IMR-90 (cell line): ENCODE measurements at places on chromosomes 4 and X. TPM values are rescaled to one million over a fixed set of nuclear protein-coding genes. Genes with fewer than 3 reads are reported as not detected.

FREM3 gene
- not detected in 2 replicates for total RNA-seq

TRAM1L1 gene
- total RNA-seq: 3.4 and 5.3 TPM in 2 replicates

ENPP6 gene
- not detected in 2 replicates for total RNA-seq

BANK1 gene
- total RNA-seq: under 0.01 and 0.28 TPM in 2 replicates

- no peak for DNase-seq
These were observed 202.5 kb upstream of the ANKRD50 start for GRCh38 chr4:124915073-124915472.

DNA sequence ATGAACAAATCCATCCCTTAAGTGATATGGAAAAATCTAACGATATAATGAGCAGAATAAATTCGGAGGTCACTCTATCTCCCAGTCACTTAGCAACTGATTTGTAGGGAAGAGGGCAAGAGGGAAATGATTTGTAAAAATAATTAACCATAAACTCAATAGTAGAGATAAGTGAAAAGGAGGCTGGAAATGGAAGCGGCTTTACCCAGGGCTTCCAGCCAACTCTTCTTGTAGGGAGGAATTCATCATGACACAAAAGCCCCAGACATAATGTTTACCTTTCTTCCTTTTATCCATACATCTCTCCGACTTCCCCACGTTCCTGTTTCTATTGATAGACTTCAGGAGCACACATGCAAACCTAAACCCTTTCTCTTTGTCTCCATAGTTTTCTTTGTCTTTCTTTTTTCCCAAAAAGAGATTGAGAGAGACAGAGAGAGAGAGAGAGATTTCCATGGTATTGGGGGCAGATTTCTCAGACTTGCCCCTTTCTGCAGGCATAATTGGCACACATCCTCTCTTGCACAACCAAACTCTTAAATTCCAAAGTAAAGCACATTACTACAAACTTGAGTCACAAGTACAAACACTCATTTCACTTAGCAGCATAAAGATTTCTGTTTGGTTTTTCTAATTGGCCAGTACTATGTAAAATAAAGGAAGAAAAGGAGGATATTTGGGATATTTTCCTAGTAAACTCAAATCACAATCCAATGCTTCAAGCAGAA is 140.9 kb downstream of the MAPK10 start:
- peak; percentile 53 for DNase-seq

- no peak for DNase-seq
These were observed 189.1 kb downstream of the GPC3 start for GRCh38 chrX:133796282-133796681.

GRCh38 chrX:103904301-103904700 is 58.1 kb upstream of the TMSB15B start:
- no peak for DNase-seq

DNA sequence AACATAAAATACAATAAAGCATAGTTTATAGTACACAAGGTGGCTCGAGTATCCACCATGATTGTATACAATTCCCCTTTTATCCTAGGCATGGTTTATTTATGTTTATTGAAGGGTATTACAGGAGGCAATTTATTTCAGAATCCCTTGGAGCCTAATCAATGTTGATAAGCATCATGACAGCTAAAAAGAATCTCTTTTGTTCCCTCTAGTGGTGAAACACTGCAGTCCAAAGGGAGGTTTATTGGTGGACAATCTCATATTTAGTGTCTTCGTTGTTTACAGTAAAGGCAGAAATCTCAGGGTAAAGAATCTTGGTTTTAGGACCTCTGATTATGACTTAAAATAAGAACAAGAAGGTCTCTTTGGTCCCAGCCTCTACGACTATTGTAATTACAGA is 1712.5 kb downstream of the C4orf33 start:
- DNase-seq: no peak

- no peak for DNase-seq
These were observed 252.7 kb downstream of the OPHN1 start for GRCh38 chrX:68180579-68180978.
